PC-3 (cell line): ENCODE measurements at places on chromosomes 4 and X.

DNA sequence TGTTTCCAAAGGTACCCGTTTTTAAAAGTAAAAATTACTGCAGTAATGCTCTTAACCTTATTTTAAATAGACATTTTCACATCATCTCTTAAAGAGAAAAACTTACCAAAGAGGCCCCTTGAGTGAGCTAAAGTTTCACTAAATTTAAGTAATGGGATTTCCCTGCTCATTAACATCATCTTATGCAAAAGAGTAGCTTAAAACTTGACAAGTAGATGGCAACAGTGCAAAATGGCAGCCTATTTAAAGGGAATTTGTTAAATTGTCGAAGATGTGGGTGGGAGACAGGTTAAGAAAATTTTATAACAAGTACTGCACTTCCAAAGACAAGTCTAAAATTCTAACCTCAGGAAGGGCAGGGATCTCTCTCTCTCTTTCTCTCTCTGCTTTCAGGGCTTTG, 271.7 kb upstream of the LDB2 start:
- DNase-seq: no peak

GRCh38 chrX:106891762-106892460, 11.2 kb downstream of the RIPPLY1 start:
- DNase-seq: peak; percentile 68

DNA sequence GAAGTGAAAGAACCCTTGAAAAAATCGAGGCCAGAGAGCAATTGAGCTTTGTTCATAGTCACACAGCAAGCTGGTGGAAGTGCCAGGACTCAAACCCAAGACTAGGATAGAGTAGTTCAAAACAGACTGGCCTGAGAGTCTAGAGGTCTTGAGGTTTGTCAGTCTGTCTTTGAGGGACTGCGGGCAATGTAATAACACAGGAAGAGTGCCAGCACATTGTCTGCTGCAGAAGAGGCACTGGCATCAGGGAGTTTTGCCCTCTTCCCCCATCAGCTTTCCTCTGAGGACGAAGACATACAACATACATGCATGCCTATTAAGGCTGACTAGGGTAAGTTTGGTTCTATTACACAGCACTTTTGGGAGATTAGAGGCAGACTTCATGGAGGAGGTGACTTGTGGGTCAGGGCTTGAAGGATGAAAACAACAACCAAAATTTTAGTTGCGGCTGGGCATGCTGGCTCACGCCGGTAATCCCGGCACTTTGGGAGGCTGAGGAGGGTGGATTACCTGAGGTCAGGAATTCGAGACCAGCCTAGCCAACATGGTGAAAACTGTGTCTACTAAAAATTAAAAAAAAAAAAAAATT, 64.1 kb upstream of the LAS1L start:
- no peak for DNase-seq

- DNase-seq: no peak
Measured at GRCh38 chr4:2399631-2400190, 18.7 kb downstream of the ZFYVE28 start.

- no peak for DNase-seq
Measured at GRCh38 chr4:150008546-150008945, 69.7 kb upstream of the DCLK2 start.

DNA sequence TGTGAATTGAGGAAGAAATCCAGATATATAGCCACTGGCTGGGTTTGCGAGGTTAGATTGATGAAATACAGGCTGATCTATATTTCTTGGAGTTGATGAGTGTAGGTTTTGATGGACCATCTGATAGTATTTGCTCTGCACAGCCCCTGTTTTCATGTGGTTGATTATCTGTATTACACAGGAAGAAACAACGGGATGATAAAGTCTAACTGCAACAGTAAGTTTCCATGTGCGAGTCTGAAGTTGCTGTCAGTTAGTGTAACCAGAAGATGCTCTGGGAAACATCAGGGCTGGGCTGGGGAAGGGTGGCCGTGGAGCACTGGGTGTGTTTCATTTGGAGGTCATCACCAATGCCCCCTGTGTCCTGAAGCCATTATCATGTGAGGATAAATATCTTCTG, 148.4 kb upstream of the SFRP2 start:
- no peak for DNase-seq

DNA sequence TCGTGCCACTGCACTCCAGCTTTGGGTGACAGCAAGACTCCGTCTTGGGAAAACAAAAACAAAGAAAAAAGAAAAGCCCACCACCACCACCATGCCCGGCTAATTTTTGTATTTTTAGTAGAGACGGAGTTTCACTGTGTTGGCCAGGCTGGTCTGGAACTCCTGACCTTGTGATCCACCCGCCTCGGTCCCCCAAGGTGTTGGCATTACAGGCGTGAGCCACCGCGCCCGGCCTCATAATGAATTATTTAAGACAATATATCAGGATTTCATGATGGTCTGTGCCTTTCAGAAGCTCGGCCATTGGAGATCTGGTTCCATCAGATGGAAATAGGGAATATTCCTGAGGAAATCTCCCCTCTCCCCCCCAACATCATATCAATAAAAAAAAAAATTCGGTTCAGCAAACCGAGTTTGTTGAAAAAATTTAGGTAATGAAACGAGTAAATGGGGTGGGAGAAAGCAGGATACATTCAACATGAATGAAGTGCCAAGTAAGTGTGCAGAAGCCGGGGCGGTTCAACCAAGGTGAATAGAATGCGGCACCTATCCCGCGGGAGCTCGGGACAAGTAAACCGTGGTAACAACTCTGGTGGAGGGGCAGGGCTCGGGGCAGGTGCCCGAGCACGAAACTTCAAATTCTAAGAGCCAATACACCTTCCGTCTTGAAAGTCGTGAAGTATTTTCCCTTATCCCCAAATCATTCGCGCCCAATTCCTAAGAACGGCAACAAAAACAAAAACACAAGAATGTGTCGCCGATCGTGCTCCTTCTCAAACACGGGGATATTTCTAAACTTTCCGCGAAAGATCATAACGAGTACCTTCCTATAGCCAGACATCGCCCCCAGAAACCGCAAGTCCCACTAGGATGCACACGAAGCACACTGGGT, 773 bp upstream of the TXLNG start:
- DNase-seq: peak; percentile 6

DNA sequence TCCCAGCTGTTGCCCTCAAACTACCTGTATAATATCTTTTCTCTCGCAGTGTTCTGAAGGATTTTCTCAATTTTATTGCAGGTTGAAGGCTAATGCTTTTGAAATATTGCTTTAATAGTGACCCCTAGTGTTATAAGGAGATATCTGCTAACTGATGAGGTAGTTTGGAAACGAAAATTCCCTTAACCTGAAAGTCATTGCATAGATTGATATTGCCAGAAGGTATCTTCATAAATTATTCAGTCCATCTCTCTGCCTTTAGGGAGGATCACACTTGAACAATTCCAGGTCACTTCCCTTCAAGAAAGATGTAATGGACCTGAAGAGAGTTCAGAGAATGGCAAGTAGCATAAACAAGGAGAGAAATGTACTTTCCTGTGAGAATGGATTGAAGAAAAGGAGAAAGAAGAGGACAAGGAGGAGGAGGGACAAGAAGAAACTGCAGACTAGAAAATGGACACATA, 44.1 kb downstream of the TIGD4 start:
- peak; percentile 61 for DNase-seq

GRCh38 chr4:81960961-81961360, 412.8 kb downstream of the HNRNPD start:
- DNase-seq: no peak

DNA sequence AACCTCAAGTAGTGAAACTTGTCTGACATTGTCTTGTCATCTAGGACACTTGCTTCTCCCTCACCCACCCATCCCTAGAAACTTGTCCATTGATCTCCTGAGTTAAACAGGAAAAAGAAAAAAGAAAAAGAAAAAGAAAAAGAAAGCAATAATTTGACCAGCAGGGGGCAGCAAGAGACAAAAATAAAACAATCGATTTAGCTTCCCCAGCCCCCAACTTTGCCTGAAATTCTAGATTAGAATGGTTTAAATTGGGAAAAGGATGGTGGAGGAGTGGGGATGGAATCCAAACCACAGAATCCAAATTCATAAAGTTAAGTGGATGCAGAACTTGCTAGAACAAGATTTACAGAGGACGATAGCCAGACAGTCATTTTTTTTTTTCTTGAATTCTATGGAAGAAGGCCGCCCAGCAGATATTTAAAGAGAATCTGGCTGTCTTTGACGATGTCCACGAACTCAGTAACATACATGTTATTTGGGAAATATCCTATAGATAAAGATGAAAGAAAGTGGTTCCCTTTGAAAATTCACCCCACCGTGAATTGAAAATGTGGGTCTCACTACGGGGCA, 282.9 kb downstream of the USP46 start:
- peak; percentile 77 for DNase-seq

GRCh38 chr4:176451443-176451842, 131.7 kb downstream of the SPCS3 start:
- DNase-seq: no peak

GRCh38 chr4:44679060-44679459, 840 bp downstream of the GUF1 start:
- DNase-seq: no peak

- peak; percentile 67 for DNase-seq
Measured at GRCh38 chr4:67779631-67780030, 25.4 kb upstream of the GNRHR start.

DNA sequence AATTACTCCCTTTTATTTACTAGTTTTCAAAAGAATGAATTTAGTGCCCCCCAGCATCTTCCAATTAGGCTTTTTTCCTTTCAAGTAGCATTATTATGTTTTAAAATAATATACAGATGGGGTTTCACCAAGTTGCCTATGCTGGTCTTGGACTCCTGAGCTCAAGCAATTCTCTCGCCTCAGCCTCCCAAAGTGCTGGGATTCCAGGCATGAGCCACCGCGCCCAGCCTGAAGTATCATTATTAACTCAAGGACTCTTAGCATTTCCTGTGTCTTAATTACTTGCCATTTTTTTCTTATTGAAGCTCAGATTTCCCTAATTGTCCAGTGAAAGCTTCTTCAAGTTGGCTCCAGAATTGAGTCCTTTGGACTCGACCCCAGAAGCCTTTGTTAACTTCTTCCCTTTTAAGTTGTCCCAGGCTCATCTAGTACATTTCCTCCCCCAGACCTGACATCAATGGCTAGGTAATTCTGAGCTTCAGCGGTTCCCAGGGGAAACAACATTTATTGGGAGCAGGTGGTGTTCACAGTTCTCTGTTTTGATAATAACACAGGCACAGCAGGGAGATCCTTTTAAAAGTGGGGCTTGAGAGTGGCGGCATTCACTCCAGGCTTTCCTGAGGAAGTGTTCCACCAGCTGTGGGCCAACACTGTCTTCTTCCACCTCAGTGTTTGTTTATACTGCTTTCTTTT, 10.0 kb downstream of the SAT1 start:
- DNase-seq: no peak

DNA sequence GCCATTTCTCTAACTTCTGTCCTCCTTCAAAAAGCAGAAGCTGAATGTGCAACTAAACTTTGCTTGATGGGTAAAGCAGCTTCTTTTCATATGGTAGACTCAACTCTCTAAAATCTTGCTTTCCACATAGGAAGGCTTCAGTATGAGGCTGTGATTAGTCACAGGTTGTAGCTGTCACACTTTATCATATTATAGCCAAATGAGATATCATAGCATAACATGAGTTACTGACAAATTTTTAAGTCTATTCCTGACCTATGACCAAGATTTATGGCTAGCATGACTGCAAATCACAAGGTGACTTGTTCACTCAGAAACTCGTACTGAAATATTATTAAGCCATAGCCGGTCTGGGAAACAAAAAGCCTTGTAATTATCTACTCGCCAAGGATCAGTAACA, 998.6 kb downstream of the RPA4 start:
- peak; percentile 47 for DNase-seq

DNA sequence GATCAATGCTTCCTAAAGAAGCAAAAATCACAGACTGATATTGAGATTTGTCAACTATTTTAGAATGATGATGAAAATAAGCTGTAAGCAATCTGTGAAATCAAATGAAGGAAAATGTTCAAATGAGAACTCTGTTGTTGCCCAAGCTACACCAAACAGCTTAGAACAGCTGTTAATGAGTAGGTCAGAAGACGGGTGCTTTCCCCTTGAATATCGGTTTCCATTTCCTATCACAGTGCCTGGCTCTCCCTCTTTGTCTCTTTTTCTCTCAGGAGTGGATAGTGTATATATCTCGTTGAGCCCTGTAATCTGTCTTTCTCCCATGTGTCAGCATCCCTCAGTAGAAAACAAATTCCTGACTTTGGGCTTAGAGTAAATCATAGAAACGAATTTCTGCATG, 1592.9 kb upstream of the TENM3 start:
- DNase-seq: no peak

GRCh38 chr4:48985976-48986653, at the start of gene CWH43:
Gene CWH43, plus strand, starts transcription at chr4:48986275. Its CDS starts 155 bp downstream, at chr4:48986430.
- peak; percentile 61 for DNase-seq

DNA sequence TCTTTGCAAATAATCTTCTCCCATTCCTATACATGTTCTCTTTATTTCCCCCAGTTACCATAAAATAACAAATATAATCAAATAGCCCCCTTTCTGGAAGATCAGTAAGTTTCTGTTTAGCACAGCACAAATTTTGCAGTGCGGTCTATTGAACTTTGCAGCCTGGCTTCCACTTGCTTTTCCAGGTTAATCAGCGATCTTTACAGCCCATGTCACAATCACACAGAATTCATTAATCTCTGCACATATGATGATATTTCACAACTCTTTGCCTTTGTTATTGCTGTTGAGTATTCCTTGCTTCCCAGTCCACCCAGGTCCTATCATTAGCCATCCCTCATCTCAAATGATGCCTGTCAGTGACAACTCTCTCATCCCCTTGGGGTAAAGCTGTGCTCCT, 2358.0 kb downstream of the PCDH7 start:
- DNase-seq: no peak

DNA sequence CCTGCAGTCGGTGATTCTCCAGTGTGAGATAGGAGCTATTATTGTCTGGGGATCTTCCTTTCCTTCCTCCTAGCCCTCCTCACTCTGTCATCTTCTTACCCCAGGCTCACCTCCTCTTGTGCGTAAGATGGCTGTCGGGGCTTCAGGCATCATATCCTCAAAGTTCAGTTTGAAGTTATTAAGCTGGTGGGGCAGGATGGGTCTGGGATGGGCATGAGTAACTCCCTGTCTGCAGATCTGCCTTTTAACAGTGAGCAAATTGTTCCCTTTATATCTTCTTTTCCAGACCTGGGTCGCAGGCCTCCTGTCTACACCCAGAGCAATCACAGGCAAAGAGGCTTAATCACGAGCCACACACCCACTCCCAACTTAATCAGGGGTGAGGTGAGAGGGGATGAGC, 900 bp upstream of the MTMR1 start:
- no peak for DNase-seq

- DNase-seq: peak; percentile 61
Measured at GRCh38 chr4:14792702-14793227, 209.5 kb upstream of the CPEB2 start.

- no peak for DNase-seq
Measured at GRCh38 chrX:119694601-119695534, 1.9 kb upstream of the SEPTIN6 start.

GRCh38 chrX:8190341-8190830, 19.3 kb upstream of the VCX2 start:
- DNase-seq: no peak

GRCh38 chr4:112852601-112853000, 196.9 kb upstream of the ANK2 start:
- DNase-seq: no peak
